ENCODE measurements at places on chromosomes 11 and 22.
A peak's percentile ranks its signal among the peaks of the same experiment; 100 is the strongest.

DNA sequence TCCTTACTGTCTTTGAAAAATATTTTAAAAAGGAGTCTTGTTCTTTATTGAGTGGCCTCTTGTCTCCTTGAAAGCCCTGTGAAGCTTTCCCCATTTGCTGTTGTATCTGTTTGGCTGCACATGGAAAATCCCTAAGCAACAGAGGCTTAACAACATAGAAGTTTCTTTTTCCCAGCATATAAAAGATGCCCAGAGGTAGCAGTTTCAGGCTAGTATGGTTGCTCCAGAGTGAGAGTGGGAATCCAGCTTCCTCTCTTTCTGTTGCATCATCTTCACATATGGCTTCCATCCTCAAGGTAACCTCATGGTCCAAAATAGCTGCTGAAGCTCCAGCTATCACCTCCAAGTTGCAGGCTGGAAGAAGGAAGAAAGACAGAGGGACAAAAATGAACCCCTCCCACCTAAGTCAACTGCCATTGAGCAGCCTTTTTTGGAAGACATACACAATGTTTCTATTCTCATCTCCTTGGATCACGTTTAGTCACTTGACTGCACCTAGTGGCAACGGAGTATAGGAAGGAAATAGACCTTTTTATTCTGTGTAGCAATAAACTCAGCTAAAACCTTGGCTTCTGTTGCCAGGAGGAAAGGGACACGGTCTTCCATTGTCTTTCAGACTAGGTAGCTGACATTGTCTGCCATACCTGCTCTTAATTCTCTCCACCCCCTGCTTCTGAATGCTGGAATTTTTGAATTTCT is 5.3 kb downstream of the CSF2RB start:
- DNase-seq: no peak

DNA sequence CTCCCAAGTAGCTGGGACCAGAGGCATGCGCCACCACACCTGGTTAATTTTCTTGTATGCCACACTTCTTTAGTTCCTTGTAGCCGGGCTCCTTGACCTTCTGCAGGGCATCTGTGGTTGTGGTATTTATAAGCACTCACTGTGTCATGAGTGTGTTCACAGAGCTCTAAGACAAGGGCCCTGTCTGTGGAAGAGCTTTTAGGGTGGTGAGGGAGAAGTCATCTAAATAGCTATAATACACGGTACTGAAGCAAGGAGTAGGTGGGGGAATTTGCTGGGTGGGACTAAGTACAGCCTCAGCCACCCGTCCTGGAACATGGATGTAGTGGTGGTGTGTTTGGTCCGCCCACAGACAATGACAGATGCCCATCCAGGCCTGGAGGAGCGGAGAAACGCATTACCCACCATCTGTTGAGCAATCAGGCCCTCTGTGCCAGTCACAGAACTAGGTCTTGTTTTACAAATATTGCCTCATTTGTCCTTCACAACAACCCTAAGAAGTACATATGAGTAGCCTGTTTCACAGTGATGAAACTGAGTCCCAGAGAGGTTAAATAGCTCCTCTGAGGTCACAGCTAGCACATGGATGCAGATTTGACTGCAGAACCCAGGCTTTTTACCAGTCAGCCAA is 10.1 kb downstream of the ACO2 start:
- DNase-seq: no peak

DNA sequence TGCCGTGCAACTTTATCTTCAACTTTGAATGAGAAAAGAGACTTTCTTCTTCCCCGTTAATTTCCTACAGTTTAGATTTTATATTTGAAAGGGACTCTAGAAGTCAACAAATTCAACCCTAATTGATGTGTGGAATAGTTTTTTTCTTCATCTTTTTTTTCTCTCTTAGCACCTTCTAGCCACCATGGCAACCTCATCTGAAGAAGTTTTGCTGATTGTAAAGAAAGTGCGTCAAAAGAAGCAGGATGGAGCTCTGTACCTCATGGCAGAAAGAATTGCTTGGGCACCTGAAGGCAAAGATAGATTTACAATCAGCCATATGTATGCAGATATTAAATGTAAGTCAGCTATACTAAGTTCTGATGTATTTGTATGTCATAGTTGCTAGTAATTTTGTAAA is 10.5 kb downstream of the GTF2H1 start:
- DNase-seq: no peak

DNA sequence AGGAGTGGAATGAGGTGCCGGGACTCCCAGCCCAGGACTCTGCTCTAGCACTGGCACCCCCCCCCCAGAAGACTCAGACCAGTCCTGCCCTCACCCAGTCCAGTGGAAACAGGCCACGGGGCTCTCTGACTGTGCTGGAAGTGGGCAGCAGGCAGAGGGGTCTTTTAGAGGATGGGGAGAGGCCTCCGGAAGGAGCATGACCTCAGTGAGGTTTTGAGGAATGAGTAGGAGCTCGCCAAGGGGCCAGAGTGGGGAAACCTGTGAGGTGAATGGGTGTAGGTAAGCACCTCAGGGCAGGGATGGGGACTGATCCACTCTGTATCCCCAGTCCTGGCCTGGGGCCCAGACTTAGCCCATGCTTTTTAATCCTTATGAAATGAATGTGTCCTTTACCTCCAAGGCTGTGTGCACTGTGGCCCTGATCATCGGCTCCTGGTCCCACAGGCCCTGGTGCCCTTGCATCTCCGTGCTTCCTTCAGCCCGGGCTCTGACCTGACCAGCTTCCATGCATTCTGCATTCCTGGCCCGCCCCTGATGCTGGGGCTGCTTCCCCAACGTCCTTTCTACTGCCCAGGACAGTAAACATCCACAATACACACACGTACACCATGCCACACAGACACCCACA is 24.4 kb upstream of the RFPL3 start:
- DNase-seq: no peak

DNA sequence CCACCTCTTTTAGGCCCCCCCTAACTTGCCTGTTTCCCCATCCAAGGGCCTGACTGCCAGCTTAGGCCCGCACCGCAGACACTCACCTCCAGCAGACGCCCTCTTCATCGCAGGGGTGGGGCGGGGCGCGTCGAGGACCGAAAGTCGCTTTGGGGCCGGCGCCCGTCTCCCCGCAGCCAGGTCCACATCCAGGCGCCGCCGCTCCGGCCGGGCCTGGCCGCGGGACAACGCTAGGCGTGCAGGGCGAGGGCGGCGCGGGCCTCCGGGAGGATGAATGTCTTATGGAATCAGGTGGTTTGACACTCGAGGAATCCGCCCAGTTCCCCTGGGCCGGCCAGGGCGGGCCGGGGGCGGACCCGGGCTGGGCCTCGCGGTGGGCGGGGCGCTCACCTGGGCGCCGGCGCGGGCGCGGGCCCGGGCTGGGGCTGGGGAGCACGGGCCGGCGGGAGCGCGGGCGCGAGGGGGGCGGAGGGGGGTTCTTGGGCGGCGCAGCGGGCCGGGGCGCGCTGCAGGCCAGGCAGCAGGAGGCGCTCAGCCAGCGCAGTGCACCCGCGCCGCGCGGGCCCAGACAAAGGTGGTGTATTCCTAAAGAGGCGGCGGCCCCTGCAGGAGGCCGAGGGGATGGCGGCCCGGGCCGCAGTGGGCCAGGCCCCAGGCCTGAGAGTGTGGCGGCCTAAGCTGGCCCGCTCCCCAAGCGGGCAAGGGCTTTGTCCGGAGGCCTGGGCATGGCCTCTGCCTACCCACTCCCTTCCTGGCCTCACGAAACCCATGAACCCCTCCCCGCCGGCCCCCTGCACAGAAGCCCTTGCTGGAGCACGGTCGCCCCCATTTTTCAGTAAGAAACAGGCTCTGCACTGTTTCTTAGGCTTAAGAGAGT is 177.6 kb downstream of the IGLL1 start:
- DNase-seq: no peak

DNA sequence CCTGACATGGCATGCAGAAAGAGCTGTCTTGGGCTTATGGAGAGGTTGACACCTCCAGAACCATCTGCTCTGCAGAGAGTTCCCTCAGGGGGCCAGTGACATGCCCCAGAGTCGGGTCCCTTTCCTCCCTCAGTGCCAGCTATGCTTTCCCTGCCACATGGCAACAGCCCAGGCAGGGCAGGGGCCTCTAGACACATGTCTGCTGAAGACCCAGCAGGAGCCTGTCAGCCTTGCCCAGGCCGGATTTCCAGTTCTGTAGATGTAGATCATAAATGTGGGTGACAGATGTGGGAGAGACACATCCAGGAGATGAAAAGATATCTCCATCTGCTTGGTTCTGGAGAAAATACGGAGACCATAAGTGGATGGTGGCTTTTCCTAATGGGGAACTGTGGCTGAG is 25.5 kb downstream of the NAV2 start:
- no peak for DNase-seq

GRCh38 chr11:63599211-63600122 is 14.8 kb downstream of the PLAAT3 start:
- DNase-seq: no peak

DNA sequence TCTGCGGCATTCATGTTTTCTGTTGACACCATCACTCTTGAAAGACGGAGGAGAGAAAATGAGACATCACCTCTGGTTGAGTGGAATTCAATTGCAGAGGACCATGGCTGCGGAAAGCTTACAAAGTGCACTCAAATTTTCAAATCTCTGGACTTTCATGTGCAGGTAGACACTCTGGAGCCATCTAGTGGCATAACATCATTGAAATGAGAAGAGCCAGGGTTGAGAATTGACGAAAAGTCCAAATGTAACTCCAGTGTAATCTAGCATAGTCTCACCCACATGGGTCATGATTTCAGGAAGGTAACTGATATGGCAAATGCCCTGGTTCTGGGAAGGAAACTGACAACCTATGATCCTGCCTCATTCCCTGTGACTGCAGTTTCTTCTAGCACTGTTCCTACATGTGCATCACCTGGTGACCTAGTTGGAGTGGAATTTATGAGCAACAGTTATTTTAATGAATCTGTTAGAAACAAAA is 687.8 kb downstream of the KCNA4 start:
- peak; percentile 17 for DNase-seq

DNA sequence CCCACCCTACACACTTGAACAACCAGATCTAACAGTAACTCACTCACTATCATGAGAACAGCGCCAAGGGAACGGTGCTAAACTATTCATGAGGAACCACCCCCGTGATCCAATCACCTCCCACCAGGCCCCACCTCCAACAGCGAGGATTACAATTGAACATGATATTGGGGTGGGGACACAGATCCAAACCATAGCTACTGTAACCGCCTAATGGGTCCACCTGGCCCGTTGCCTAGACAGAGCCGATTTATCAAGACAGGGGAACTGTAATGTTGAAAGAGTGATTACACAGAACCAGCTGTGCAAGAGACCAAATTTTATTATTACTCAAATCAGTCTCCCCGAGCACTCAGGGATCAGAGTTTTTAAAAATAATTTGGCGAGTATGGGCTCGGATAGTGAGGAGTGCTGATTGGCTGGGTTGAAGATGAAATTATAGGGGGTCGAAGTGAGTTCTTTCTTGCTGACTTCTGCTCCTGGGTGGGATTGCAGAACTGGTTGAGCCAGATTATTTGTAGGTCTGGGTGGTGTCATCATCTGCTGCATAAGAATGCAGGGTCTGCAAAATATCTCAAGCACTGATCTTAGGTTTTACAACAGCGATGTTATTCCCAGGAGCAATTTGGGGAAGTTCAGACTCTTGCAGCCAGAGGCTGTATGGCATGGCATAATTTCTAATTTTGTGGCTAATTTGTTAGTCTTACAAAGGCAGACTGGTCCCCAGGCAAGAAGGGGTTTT is 17.9 kb upstream of the ZC3H12C start:
- DNase-seq: peak; percentile 15

- no peak for DNase-seq
These were observed 97.9 kb upstream of the SYT13 start for GRCh38 chr11:45384016-45384415.

- DNase-seq: no peak
These were observed 60.4 kb downstream of the BMAL1 start for GRCh38 chr11:13338019-13338426.

- DNase-seq: no peak
These were observed 70.6 kb upstream of the MPEG1 start for GRCh38 chr11:59283311-59283710.

GRCh38 chr11:61164606-61165424 is 3.6 kb upstream of the VPS37C start:
- DNase-seq: peak; percentile 66

- peak; percentile 42 for DNase-seq
These were observed 86.6 kb upstream of the ARHGAP32 start for GRCh38 chr11:129278586-129279319.

- DNase-seq: no peak
These were observed 1.5 kb upstream of the SELENOO start for GRCh38 chr22:50199251-50199721.

- no peak for DNase-seq
These were observed 1010.3 kb upstream of the TENM4 start for GRCh38 chr11:80451105-80451504.

GRCh38 chr11:117076941-117077691 is 21.1 kb downstream of the SIK3 start:
- peak; percentile 55 for DNase-seq

- DNase-seq: no peak
These were observed 205.9 kb downstream of the ST3GAL4 start for GRCh38 chr11:126561327-126561893.

DNA sequence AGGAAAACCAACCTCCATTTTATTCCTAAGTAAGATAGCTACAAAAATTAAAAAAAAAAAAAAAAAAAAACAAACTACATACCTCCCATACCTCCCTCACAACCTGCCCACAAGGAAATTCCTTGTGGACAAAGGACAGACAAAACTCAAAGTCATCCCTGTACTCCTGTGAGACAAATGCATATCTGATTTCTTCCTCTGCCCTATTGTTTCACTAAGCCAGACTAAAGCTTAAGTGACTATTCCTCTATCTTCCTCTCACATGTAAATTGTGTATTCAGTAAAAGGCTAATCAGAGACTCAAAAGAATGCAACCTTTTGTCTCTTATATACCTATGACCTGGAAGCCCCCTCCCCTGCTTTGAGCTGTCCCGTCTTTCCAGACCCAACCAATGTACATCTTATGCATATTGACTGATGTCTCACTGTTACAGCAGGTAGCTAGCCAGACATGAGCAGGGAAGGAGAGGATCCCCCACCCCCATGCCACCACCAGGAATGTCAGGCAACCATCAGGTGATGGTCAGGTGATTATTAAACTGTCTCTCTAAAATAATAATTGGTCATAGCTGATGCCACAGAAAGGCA is 289.4 kb downstream of the SBF2 start:
- no peak for DNase-seq

GRCh38 chr11:68549789-68550484 is 89.4 kb downstream of the PPP6R3 start:
- DNase-seq: no peak

GRCh38 chr11:123083623-123084029 is 21.7 kb upstream of the HSPA8 start:
- no peak for DNase-seq

GRCh38 chr11:13667245-13667644 is 1.2 kb upstream of the FAR1 start:
- peak; percentile 37 for DNase-seq
